NCI-H1930 (cell line): ENCODE measurements at places on chromosomes 2 and 18.

GRCh38 chr2:85129861-85130260 lies 3.3 kb upstream of the TCF7L1 start:
- no peak for DNase-seq

- no peak for DNase-seq
These were observed 303.3 kb downstream of the GBX2 start for GRCh38 chr2:235864733-235865515.

DNA sequence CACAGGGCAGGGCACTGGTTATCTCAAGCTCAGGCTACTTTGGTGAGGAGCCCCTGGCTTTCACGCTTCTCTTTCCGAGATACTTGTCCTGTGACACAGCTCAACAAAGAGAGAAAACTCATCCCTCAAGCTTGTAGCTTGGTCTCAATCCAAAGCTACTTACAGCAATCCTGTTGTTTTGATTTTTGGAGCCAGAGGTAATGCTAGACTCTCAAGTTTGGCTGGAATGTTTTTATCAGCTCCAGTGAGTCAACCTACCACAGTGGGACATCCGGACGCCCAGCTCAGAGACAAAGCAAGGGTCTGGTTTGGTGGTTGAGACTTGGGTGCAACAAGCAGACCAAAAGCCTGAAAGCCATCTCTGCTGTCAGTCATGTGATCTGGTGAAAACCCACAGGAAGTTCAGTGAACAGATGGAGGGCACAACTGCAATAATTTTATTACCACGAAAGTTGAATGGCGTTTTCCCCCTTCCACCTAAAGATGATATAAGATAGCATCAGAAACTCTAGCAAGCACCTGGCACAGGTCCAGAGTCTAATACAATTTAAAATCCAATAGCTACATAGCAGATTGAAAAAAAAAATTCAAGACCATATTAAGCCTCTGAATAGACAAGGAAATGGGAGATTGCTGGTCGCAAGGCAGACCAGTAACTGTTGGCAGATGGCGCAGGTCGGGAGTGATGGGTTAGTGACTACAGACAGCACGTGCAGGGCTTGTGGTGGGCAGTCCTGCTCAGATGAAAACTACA lies 102.3 kb upstream of the SMAD7 start:
- DNase-seq = no peak

- DNase-seq = no peak
These were observed 77.1 kb upstream of the RAPH1 start for GRCh38 chr2:203612246-203612645.

DNA sequence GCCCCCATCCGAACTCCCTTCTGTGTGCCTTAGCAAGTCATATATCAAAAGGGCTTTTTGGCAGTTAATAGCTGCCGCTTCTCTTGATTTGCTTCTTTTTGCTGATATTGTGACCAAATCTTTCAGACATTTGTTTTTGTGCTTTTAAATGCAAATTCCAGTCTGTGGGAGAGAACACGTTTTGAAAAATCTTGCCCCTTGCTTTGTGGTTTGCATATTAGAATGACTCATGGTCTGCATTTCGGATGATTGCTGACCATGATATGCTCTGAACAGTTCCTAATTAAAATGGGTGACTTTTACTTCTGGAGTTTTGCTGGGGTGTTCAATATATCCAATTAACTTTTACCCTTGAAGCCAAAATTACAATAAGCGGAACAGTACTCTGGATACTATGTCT lies 58.2 kb upstream of the ST6GAL2 start:
- no peak for DNase-seq

DNA sequence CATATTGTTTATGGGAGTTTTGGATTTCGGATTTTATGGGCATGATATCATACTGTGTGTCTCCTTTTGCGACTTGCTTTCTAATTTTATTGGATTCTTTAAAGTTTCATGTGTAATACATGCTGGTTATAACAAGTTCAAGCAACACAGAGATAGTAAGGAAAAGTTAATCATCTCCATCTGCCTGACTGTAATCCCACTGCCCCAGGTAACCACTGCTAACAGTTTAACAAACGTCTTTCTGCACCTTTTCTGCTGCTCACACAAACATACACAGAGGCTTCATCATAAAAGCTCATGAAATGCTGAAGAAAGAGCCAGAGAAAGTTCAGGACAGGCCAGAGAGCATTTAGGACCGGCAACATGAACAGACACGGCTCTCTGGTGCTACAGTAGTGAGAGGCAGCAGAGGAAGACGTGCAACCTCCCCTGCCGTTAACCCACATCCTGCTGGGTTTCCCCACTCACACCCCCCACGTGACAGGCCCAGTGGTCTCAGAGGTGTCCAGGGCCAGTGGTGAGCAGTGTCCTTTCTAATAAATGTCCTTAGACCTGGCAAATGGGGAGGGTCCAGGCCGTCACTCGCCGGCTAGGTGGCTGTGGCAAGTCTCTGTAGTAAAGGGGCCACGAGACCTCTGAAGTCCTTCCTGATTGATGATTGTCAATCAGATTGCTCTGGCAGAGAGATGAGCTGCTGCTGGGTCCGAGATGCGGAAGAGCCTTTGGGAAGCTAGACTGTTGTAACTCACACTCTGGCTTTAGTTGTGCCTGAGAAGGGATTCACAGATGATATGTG lies 43.0 kb upstream of the SLC1A4 start:
- DNase-seq = no peak

DNA sequence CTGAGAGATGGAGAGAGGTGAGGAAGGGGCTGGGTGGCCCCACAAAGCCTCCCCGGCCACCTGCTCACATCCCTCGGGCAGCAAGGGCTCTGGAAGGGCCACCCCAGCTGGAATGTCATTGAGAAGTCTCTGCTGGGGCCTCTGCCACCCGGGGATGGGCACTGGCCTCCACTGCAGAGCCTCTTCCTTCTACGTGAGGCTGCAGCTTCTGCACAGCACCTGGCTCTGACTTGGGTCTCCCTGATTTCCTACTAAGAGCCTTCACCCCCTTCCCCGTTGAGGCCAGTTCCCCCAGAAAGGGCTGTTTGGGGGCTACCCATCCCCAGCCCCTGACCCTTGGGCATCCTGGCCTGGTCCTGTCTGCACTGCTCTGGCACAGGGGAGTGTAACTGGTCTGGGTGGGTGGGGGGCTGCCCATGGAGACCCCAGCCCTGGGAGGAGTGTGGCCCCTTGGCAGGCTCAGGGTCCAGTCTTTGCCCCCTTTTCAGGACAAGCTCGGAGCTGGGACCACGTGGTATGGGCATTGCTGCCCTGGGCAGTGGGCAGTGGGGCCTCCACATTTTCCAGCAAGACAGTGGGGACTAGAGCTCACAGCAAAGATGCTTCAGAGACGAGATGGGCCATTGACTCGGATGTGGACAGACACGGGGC lies 5.6 kb downstream of the PDCD1 start:
- no peak for DNase-seq

DNA sequence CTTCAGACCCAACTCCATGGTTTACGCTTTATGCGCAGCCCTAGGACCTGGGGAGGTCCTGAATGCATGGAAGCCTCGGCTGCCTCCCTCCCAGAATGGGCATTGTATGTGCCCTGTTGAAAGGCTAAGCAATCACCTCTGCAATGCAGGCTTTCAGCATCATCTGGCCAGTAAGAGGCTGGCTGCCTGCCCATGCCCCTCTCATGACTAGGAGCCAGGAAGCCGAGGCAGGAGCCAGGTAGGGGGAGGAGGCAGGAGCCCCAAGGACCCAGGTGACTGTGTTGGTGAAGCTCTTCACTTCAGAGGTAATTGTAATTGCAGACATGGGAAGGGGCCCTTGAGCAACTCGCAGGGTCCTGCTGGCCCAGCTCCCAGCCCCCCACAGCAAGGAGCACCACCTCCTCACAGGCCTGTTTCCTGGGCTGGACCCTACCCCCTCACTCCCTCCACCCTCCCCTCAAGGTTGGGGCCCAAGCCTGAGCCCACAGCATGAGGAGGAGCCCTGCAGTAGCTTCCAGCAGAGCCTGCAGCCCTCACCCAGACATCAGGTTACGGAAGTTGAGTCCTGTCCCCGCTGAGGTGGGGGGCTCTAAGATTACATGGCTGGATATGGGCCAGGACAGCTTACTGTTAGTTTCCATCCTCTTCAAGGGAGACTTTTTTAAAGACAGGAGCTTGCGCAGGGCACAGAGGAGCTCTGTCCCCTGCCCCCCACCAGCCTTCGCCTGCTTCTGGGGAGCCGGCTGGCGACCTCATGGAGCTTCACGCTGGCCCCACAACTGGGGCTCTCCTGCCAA lies 21.9 kb downstream of the CRACDL start:
- no peak for DNase-seq

DNA sequence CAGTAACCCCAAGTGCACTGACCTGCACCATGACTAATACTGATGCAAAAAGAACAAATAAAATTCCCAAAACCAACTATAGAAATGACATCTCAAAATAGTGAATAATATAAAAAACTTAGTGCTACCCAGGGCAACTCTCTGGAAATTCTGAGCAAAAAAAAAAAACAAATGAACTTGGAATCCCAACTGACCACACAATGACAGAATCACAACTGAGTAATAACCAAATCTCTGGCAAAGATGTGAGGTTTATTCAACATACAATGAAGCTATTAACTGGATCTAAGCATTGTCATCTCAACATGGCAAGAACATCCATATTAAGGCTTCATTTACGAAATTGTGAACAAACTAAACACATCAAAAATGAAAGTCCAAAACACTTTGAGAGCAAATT lies 22.7 kb downstream of the EXOC6B start:
- DNase-seq = no peak

- DNase-seq = no peak
These were observed 161.7 kb downstream of the SP3 start for GRCh38 chr2:173803449-173803848.

DNA sequence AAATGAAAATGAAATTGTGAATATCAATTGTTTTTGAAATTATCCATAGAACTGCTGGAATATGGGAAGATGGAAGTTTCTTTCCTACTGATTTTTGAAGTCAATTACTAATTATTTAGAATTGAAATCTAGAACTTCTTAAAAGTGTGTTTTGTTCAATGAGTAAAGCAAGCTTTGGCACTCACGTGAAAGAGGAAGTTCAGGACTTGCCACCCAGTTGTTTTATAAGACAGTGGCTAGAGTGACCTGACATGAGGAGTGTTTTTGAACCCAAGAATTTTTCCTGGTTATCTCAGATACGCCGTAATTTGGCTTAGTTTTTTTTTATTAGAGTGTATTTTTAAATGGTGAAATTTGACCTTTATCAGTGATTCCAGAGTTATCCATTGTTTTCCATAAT lies 3.5 kb downstream of the MXD1 start:
- no peak for DNase-seq

DNA sequence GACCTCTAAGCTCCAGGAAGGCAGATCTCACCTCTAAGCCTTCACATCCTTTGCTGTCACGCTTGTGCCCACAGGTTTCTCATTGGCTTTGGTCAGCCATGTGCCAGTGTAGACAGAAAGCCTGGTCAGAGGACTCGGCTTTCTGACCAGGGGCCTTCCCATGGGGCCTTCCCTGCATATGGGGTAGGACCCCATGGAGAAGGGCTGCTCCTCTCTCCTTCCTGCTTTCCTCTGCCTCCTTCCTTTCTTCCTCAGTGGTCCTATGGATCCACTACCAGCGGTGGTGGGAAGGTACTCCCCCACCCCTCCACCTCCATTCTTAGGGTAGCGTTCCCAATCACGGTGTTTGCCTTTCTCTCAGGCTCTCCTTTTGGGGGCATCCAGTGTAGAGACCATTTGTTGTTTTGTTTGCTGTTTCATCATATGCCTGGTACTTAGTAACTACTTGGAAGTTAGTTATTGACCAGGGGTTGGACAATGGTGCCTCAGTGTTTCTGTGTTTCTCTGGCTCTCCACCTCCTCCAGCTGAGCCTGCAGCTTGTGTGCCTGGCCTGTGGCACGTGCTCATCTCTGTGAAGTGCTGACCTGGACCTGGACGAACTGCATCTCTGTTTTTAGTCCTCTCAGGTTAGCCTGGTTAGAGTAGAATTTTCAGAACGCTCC lies 71.6 kb downstream of the ZNF407 start:
- no peak for DNase-seq

- DNase-seq = no peak
These were observed 827.2 kb downstream of the EPHA4 start for GRCh38 chr2:220744861-220745260.

- DNase-seq = no peak
These were observed 1.1 kb upstream of the DUSP2 start for GRCh38 chr2:96146153-96146880.

- no peak for DNase-seq
These were observed 31.4 kb upstream of the CTLA4 start for GRCh38 chr2:203835892-203836800.

- DNase-seq = no peak
These were observed 713.7 kb downstream of the ADCYAP1 start for GRCh38 chr18:1618364-1618763.

DNA sequence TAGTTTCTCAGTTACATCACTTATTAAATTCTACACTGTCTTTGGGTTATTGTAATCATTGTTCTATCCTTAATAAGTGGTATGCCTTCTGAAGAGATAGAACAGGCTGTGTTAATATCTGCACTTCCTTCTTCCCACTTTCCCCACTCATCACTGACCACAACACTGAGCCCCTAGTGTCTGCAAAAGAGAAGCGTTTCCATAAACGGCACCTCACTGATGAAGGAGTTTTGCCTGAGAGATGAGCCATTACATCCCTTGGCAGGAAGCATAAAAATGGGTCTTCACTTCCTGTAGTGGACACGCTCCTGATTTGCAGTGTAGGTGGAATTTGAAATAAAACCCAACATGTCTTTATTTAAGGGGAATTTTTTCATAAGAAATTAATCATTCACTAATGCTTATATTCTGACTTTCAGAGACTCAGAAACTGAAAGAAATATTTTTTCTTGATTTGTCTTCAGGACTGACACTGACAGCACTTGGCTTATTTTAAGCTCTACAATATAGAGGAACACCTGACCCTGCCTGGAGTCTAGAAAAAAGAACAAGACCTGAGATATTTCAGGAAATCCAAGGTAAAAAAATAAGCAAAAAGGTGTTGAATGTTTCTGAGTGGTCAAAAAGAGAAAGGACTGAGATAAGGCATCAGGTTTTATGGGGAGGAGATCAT lies 275.3 kb downstream of the RAD51AP2 start:
- no peak for DNase-seq

DNA sequence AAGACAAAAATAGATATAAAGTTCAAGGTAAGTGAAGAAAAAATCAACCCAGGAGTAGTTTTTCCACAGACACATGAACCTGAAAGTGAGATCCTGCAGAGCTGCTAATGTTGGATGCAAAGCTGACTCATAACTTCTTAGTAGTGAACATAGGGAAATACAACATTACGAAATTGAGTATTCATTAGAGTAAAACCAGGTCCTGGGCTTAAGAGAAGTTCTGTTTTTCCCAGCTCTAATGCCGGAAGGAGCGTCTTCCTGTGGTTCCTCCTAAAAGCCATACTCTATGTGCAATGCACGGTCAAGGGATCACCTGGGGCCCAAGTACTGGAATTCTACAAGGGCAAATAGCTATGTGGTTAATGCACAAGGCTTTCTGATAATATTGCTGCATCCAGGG lies 141.7 kb downstream of the RBMS1 start:
- no peak for DNase-seq

DNA sequence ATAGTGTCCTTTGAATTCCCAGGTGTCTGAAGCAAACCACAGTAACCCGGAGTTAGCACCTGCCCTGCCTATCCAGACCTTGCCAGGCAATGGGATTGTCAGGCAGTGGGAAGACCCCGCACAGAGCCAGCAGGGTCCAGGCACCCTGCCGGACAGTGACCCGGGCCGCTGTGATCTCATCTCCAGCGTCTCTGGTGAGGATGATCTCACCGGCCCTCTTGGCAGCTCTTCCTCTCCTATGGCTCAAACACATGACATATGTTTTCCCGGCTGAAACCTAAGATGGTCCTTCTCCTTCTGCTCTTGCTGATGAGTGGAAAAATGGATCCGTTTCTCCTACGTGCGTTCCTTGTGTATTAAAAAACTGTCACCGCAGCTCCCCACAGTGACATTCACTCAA lies 75.1 kb downstream of the ACOXL start:
- DNase-seq = no peak

GRCh38 chr2:223487214-223487846 lies 114.8 kb downstream of the SCG2 start:
- no peak for DNase-seq
